ENCODE measurements at places on chromosomes 11 and 22.

DNA sequence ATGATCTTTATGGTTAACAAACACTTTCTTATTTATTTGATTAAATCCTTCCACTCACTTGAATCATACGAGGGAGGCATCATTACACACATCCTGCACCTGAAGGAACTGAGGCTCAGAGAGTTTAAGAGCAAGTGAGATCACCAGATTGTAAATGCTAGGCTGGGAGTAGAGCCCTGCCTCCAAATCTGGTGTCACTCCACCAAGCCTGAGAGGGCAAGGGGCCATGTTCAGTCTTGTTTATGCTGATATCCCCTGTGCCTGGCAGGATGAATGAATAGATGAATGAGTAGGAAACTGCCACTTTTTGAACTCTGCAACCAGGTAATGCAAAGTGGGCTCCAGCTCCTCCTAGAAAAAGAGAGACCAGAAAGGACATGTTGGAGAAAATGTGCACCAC is 59.1 kb downstream of the RASSF10 start:
- DNase-seq: no peak

GRCh38 chr22:25510876-25511275 is 53.6 kb upstream of the GRK3 start:
- no peak for DNase-seq

DNA sequence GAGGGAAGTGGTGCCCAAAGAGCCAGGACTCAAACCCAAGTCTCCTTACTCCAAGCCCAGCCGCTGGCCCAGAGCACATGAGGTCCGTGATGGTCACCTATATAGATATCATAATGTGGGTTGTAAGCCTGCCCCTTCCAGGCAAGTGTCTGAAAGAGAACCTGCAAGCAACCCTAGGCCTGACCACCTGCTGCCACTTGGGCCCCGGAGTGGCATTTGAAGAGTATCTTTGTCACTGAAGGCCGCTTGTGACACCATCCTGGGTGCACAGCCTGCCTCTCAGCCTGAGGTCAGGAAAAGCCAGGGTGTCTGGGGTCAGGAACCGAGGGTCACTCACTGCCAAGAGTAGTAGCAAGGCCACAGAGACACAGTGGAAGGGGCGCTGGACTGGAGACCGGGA is 32.4 kb downstream of the OTOG start:
- no peak for DNase-seq

- DNase-seq: peak; percentile 71
Observed at GRCh38 chr11:1515082-1516060, 28.8 kb upstream of the MOB2 start.

- no peak for DNase-seq
Observed at GRCh38 chr11:77440678-77441077, 33.2 kb downstream of the PAK1 start.

DNA sequence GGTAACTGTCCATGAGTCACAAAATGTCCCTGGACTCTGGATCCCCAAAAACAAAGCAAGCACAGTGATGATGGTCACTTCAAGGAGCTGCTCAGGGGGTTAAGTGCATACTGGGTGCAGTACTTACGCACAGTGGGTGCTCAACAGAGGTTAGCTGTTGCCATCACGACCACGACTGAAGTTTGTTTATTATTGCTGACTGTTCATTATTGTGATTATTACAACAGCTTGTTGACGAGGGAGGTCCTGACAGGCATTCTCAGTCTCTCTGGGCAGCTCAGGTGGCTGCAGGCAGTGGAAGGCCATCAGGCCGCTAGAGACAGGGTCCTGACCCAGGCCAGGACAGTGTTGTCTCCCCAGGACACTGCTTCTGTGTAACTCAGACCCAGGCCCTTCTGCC is 418.8 kb downstream of the SHANK2 start:
- no peak for DNase-seq

GRCh38 chr11:8201644-8202365 is 33.0 kb upstream of the RIC3 start:
- peak; percentile 7 for DNase-seq
